Stimulated activated effector memory CD8-positive, alpha-beta T cell treated with anti-CD3 and anti-CD28 coated beads, Interleukin-12 subunit alpha, Interleukin-12 subunit beta, amount 100 ng/mL, for 72 hours (primary cell): ENCODE measurements at places on chromosomes 7 and 10.

- DNase-seq, result no peak
Observed at GRCh38 chr10:3902809-3903410, 117.9 kb upstream of the KLF6 start.

DNA sequence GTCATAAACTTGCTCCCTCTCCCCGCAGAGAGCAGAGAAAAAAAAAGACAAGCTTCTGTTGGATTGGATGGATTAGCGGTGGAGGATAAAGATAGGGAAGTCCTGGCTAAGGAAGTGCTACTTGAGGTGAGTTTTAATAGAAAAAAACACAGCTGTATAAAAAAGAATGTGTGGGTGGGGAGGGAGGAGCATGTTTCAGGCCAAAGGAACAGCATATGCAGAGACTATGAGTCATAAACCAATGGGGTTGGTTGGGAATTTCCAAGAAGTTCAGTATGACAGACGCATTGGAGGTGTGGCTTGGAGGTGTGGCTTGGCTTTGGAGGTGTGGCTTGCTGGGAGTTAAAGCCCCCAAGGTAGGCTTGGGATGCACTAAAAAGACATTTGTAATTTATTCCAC is 103.0 kb upstream of the LSM8 start:
- peak; percentile 51 for DNase-seq

- no peak for DNase-seq
Observed at GRCh38 chr7:76394957-76395356, 14.5 kb downstream of the SSC4D start.

DNA sequence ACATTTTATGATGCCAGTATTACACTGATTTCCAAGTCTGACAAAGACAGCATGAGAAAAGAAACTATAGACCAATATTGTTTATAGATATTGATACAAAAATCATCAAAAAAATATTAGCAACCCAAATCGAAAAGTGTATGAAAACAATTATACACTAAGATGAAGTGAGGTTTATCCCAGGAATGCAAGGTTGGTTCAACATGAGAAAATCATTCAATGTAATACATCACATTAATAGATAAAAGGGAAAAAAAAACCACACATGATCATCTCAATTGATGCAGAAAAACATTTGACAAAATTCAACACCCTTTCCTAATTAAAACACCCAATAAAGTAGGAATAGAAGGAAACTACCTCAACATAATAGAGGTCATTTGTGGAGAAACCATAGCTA is 153.9 kb downstream of the DNAJC1 start:
- no peak for DNase-seq

DNA sequence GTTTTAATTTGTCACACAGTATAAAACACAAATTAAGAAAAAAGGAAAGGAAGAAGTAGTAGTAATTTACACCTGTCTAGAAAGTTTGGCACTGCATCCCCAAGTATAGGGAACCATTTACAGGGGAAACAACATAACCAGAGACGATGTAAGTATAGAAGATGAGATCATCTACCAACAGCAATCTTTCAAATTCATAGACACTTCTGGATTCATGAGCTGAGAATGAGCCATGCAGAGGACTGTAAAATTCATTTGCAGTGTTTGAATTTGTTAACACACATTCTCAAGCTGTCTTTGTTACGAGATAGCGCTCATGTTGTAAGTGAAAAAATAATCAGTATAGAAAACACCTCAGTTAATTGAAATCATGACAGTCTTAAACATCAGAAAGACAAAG is 337.0 kb upstream of the MEOX2 start:
- DNase-seq, result no peak

- no peak for DNase-seq
Observed at GRCh38 chr7:21159506-21159905, 268.4 kb upstream of the SP4 start.

DNA sequence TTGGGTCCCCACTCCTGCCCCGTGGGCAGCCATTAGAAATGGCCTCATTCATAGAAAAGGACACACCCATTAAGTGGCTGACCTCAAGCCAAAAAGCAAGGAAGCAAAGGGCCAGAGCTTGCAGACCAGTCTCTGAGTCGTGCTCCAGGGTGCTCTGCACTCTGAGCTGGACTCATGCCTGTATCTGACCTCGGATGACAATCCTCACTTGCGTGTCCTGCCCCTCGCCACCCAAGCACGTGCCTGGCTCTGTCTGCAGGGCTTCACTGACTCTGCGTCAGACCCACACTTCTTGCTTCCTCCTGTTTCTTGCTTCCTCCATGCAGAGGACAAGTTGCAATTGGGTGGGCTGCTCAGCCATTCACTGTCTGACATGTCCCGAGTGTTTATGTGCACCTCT is 138.8 kb downstream of the OAT start:
- DNase-seq, result no peak

DNA sequence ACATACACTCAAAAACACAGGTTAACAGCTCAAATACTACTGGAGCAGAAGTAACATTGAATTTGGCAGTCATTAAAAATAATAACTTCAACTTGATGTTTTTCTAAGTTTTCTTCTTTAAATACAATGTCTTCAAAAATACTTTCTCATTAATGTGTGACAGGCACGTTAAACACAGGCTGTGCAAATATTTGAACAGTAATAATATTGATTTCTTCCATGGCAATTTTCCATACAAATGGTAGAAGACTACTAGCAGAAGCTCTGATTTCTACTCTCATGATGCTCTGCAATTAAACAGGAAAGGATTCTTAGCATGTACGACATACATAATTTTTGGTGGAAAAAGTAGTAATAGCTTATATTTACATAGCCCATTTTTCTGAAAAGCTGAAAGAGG is 47.4 kb downstream of the NRP1 start:
- DNase-seq, result no peak

DNA sequence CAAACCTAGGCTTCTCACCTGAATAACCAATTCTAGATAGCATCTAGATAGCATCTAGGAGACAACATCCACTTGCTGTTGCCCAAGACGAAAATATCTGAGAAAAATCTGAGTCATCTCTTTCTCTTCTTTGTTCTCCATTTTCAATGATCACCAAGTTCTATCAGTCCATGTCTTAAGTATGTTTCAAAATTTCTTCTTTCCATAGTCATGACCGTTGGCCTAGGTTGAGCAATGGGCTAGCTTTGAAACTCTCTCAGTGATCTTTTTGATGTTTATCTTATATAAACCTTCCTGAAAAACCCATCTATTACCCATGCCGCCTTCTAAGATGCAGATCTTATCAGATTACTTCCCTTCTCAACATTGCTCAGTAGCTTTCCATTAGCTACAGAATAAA is 23.4 kb upstream of the CASD1 start:
- no peak for DNase-seq

DNA sequence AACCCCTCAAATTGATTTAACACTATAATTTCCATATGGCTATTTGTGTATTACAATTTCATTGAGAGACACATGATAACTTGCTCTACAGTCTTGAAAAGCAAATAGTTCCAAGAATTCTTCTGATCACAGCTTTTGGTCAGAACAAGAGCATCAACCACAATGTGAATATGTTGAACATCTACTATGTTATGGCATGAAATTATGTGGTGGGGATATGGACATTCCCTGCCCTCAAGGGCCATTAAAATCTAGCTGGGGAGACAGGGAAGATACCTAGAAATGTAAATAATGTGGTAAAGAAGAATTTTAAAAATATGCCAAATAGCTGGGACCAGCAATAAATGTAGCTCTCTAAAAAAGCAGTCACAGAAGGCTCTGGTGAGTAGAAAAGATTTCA is 262.2 kb downstream of the FZD1 start:
- no peak for DNase-seq

DNA sequence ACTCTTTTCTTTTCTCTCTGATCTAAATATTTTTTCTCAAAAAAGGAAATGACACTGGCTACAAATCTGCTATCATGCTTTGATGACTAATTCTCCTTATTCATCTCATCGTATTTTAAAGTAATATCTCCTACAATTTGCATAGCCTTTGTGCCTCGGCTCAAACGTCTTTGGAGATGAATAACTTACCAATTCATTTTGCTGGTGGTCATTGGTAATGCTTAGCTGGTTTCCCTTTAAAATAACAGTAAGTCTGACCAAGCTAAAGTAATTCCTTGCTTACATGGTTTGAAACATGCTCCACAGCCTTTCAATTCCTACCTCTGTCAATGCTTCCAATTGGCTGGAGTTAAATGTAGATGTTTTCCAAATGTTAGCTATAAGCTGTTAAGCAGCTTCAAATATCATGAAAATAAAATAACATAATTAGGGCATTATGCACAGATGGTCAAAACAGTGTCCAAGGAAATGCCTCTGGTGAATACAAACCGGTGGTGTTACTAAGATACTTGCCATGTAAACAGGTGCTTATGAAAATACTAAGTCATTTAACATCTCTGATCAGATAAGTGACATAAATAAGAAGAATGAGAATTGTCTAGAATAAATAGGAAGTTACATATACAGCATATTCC is 435.0 kb downstream of the POM121L12 start:
- DNase-seq, result no peak

DNA sequence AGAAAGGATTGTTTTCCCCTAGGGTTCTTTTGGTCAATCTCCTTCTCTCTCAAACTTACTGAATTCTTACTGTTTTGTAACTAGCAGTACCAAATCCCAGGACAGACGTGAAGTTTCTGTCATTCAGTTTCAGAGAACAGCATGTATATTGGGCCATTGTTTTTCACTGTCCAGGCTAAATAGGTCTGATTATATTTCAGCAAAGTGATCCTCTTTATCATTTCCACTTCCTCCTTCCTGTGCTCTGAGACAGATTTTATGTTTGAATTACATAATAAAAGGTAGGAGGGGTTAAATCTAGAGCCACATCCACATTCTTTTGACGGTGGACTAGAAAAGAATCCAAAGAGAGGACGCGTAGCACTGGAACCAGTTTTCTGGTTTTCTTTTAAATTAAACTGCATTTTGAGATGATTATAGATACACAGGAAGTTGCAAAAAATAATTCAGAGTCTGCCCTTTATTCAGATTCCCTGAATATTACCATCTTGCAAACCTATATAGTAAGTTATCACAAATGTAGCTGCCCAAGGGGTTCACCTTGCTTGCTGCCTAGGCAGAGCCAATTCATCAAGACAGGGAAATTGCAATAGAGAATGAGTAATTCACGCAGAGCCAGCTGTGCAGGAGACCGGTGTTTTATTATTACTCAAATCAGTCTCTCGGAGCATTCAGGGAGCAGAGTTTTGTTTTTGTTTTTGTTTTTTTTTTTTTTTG is 40.1 kb downstream of the AKR1E2 start:
- no peak for DNase-seq

GRCh38 chr10:25023278-25023677 is 6.9 kb downstream of the THNSL1 start:
- DNase-seq, result no peak

DNA sequence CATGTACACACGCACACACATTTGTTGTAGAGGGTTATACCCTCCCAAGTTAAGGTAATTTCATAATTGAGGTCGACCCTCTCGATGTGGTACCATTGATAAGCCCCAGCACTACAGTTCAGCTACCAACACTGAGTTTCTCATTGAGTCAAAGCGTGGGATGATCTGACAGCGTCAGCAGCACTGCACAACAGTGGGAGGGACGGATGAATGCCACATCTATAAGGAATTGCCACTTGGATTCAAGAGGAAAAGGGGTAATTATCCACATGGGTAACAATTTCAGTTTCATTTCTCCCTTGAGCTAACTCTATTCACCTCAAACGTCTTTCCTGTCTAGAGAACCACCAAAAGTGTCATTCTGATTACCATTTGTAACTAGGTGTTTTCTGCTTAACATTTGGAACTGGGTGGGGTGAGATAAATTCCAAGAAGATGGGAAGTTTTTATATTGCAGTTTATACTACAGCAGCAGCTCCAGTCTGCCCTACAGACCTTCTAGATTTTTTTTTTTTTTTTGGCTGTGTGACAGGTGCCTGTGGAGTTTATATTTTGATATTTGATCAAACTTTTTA is 342.9 kb downstream of the AUTS2 start:
- no peak for DNase-seq

DNA sequence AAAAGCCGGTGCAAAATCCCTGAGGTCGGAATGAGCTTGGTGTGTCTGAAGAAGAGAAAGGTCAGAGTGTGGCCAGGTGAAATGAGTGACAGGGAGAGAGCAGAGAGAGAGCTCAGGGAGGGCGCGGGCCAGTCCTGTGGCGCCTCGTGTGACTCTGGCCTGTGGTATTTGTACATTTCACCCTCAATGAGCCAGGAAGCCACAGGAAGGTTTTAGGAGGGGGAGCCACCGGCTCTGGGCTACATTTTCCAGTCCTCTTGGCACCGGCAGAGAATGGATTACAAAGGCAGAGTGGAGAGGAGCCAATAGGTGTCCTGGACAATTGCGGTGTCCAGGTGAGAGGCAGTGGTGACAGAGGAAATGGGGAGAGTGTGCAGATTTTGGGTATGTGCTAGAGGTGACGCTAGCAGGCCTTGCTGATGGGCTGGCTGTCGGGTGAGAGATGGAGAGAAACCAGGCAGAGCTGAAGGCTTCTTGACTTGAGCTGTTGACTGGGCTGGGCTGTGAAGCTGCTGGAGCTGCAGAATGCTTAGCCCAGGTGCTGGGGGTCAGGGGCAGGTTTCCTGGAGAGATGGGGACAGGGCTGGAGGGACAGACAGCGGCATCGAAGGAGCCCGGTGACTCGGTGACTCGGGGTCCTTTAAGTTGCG is 38.1 kb downstream of the COL13A1 start:
- DNase-seq, result no peak

- no peak for DNase-seq
Observed at GRCh38 chr10:51659344-51659743, 40.1 kb downstream of the CSTF2T start.

DNA sequence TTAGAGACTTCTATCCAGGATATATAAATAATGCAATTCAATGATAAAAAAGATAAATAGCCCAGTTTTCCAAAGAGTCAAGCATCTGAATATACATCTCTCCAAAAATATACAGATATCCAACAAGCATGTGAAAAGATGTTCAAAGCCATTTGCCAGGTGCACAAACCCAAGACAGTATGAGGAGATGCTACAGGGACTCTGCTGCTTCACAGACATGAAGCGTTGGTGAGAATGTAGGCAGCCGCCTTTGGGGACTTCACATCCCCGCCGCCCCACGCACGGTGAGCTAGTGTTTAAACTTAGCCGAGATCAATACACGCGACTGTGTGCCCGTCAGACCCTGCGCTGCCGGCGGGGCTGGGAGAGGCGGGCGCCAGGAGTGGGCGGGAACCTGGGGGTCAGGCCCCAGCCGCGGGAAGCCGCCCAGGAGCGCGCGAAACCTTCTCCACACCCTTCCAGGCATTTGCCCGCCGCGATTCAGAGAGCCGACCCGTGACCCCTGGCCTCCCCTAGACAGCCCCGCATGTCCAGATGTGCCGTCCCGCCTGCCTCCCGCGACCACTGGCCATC is 927 bp upstream of the ALOX5 start:
- no peak for DNase-seq

GRCh38 chr10:86451604-86451960 is 70.0 kb downstream of the WAPL start:
- DNase-seq, result no peak

DNA sequence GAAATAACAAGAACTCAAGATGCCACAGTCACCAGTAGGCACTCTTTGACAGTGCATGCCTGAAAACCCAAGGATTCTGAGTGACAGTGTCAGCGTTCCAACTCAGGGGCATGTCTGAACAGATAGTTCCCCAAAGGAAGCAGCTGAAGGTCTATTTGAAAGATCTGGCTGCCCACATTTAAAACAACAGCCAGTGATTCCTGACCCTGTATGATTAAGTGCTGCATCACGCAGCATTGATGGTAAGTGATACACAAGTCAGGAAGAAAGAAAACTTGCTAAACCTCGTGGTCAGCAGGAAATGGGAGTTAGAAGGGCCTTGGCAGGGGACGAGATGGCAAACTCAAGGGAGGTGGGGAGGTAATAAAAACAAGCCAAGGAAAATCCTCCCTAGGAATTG is 1013.1 kb downstream of the TYW1 start:
- DNase-seq, result no peak
